ENCODE measurements at places on chromosomes 11 and 22.
A peak's percentile ranks its signal among the peaks of the same experiment; 100 is the strongest.

DNA sequence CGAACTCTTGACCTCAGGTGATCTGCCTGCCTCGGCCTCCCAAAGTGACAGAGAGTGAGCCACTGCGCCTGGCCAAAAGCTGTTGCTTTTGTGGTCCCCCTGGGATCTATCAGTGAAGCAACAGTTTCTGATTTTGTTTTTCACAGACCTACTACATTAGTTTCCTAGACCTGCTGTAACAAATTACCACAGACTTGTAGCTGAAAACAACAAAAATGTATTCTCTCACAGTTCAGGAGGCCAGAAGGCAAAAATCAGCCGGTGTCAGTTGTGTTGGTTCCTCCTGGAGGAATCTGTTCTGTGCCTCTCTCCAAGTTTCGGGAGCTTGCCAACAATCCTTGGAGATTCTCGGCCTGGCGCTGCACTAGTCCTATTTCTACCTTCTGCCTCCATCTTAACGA, 8.5 kb upstream of the SLC35C1 start:
- no peak for DNase-seq

DNA sequence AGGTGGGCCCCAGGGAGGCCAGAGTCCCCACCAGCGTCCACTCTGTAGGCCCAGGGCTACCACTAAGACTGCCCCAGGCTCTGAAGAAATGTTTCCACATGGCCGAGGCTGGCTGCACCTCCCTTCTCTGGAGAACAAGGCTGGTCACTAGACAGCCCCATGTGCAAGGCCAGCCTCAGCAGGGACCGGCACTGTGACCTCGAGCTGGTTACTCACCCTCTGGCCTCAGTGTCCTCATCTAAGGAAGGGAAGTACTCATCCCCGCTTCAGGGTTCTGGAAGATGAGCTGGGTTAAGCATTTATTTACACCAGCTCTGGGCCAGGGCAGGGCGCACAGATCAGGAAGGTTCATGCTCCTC, 9.7 kb downstream of the PMM1 start:
- no peak for DNase-seq

DNA sequence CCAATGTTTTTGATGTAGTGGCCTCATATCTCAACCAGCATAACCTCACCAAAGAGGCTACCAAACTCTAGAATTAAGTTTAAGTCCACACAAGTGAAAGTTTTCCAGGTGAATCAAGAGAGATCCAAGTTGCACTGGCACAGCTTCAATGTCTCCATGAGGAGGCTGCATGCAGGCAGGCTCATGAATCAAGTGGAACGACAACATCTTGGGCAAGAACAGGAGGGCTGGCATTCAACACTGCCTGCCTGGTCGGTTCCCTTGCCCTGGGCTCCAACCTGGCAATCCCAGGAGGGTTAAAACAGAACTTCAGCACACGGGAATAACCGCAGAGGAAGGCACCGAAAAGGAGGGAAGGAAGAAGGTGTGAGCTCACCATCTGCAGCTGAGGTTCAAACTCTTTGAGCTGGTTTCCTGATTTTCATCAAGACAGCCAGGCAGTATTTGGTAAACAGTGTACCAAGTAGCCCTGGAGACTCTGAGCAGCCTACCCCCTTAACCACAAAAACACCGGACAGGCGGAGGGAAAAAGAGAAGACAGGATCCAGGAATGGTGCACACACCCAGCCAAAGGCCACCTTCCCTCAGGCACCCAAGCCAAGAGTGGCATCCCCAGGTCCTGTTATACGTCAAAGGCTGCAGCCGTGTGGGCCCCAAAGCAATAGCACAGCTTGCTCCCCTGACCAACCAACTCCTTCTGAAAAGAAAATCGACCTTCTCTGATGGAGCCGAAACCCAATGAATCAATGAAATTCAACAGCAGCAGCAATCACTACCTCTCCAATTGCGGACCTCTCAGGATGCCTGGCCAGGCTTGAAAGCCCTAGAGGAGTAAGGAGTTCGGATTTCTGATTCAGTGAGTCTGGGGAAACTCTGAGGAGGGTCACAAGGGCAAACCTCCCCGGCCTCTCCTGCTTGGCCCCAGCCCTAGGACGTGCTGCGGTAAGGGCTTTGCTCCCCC, 1.3 kb downstream of the PACSIN2 start:
- peak; percentile 45 for DNase-seq

GRCh38 chr22:46775850-46776826, 13.7 kb downstream of the TBC1D22A start:
- no peak for DNase-seq

DNA sequence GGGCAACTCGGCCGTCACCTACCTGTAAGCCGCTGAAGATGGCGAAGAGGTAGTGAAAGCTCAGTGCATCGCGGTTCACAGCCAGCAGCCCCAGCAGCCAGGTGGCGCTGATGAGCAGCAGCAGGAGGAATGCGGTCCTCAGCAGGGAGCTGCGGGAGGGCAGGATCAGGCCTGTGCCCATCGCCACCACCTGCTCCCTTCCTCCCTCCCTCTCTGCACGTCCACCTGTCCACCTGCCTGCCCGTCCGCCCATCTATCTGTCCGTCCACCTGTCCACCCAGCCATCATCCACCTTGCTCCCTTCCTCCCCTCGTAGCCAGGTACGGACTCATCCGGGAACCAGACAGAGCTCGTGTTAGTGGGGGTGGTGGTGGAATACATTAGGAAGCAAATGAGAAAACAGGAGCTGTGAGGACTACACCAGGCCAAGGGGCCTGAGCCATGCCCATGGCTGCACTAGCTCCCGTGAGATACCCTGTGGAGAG, 32.2 kb downstream of the TRMU start:
- peak; percentile 85 for DNase-seq

DNA sequence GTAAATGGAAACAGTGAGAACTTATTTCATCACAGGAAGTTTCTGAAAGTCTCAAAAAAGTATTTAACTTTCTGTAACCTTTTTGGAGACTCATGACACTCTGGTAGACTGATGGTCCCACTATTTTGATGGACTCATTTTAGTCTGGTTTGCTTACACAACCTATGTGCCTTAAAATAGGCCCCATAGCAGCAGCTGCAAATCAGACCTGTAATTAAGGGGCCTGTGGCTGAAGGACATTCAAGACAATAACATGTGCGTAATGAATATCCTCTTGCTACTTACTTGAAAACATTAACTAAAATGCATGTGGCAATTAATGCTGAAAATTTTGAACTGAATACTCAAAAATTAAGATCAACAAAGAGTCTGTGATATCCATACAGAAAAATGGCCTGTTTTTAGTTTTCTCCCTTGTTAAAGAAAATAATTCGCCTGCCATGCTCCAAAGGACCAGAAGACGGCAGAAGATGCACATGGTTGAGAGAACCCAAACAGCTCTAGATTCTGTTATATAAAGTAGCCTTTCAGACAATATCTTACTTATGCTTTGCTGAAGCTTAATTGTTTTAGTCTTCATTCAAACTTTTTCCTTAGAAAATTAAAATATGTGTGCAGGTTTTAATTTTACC, 568.5 kb downstream of the KCNA4 start:
- DNase-seq = no peak

DNA sequence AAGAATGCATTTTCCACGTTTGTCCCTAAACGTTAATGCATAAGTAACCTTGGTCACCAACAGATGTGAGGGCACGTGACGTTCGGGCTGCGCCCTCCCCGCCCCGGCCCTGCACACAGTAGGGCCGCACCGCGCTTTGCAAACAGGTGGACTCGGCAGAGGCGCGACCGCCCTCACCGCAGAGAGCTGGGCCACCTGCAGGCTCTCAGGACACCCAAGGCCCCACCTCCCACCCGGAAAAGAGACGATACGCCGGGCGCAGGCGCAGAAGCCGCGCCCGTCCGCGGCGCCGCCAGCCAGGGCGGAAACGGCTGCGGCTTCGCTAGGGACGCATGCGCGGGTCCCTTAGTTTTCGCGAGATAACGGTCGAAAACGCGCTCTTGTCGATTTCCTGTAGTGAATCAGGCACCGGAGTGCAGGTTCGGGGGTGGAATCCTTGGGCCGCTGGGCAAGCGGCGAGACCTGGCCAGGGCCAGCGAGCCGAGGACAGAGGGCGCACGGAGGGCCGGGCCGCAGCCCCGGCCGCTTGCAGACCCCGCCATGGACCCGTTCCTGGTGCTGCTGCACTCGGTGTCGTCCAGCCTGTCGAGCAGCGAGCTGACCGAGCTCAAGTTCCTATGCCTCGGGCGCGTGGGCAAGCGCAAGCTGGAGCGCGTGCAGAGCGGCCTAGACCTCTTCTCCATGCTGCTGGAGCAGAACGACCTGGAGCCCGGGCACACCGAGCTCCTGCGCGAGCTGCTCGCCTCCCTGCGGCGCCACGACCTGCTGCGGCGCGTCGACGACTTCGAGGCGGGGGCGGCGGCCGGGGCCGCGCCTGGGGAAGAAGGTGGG, at the start of gene FADD:
TSS of gene FADD (plus strand) at position 377 of the 831 bp plus-strand sequence. CDS start at position 541, 164 bp downstream.
- peak; percentile 93 for DNase-seq

GRCh38 chr11:415640-416041, 842 bp upstream of the SIGIRR start:
- peak; percentile 58 for DNase-seq

- no peak for DNase-seq
These were observed 17.8 kb downstream of the MYO18B start for GRCh38 chr22:25759825-25760231.

DNA sequence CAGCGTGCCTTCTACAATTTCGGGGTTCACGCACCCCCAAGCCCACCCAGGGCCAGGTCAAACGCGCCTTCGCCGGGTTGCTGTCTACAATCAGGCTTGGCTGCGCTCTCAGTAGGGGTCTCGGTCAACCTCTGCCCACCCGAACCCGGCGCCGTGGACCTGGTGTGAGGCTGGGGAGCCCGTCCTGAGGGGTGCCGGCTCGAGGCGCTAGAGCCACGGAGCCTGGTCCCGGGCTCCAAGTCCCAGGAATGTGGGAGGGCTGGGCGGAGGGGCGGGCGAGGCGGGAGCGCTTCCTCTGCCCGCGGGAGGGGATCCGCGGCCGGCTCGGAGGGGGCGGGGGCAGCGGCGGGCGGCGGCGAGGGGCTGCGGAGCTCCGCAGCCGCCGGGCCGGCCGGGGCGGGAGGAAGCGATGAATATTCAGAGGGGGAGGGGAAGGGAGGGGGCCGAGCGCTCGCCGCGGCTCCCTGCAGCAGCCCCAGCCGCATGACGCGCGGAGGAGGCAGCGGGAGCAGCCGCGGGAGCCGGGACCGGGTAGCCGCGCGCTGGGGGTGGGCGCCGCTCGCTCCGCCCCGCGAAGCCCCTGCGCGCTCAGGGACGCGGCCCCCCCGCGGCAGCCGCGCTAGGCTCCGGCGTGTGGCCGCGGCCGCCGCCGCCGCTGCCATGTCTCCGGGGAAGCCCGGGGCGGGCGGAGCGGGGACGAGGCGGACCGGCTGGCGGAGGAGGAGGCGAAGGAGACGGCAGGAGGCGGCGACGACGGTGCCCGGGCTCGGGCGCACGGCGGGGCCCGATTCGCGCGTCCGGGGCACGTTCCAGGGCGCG, at the start of gene PTPRJ:
TSS of gene PTPRJ (plus strand) at position 472 of the 819 bp plus-strand sequence. CDS start 354 bp downstream, outside the sequence.
- peak; percentile 64 for DNase-seq

GRCh38 chr11:18309691-18310090, 12.2 kb downstream of the HPS5 start:
- DNase-seq = no peak

DNA sequence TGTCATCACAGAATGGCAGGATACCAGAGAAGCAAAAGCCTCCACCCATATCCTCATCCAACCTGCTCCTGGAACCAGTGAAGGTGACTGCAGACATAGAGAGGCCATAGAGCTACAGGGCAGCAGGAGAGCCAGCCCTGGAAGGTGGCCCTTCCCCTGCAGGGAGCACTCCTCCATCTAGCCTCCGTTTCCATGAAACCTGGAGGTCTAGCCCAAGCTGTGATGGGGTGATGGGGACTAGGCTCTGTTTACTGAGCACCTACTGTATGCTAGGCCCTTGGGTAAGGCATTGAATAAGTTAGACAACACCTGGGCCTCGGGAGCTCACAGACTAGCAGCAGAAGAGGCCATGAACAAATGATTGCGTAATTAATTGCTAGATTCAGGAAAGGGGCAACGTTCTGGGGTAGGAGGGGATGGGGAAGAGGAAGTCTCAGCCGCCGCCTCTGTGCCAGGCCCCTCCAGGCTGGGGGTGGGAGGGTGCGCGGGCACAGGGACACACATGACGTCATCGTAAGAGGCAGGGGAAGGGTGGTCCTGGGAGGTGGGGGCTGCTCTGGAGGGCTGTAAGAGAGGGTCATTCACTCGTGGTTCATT, 784 bp upstream of the SYNGR1 start:
- DNase-seq = no peak

GRCh38 chr11:79193663-79194310, 247.0 kb downstream of the TENM4 start:
- no peak for DNase-seq

DNA sequence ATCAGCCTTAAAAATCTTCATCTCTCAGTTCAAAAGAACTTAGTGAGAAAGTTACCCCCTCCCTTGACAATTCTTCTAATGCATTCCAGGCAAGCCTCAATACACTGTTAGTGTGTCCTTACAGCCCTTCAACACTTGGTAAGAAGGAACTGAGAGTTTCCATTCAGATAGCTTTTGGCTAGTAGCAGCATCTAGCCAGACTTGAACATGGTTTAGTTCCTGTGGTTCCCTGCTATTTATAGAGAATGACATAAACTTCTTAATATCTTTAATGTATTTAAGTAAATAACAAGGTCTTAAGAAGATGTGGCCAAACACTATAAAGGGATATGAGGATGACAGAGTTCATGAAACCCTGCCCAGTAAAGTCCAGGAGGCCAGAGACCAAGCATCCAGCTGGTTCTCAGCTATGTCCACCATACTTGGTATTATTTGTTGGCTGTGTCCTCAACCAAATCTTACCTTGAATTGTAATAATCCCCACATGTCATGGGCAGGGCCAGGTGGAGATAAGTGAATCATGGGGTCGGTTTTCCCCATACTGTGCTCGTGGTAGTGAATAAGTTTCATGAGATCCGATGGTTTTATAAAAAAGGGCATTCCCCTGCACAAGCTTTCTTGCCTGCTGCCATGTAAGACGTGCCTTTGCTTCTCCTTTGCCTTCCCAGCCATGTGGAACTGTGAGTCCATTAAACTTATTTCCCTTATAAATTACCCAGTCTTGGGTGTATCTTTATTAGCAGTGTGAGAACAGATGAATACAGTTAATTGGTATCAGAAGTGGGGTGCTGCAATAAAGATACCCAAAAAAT, 132.4 kb downstream of the LARGE1 start:
- DNase-seq = no peak

- DNase-seq = no peak
These were observed 1060.1 kb downstream of the NTM start for GRCh38 chr11:132430429-132431062.

- DNase-seq = no peak
These were observed at the start of gene IL18BP for GRCh38 chr11:71998649-71999310. TSS of gene IL18BP (plus strand) at chr11:71998909. CDS start at chr11:71999985, 1,076 bp downstream.

GRCh38 chr11:67113231-67113721, 5.8 kb upstream of the KDM2A start:
- no peak for DNase-seq

- DNase-seq = peak; percentile 88
These were observed 3.9 kb downstream of the CD3D start for GRCh38 chr11:118338637-118339061.
